ENCODE measurements at places on chromosomes 2 and 18.

GRCh38 chr18:29651122-29651680 is 1391.3 kb downstream of the DSC3 start:
- no peak for DNase-seq

GRCh38 chr2:190641469-190641868 is 7.4 kb upstream of the NAB1 start:
- DNase-seq = no peak

- no peak for DNase-seq
Measured at GRCh38 chr18:26205318-26205717, 20.9 kb upstream of the TAF4B start.

DNA sequence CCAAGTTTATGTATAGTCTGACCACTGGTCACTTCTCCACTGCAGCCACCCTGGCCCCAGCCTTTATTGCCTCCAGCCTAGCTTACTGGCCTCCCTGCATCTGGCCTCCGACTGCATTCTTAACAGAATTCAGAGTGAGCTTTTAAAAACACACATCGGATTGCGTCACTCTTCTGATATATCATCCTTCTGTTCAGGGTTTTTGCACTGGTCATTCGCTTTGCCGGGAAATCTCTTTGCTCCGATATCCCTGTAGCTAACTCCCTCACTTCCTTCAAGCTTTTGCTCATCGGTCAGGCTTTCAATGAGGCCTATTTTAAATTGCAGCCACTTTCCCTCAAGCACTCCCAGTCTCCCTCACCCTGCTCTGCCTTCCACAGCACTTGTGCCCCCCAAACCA is 101.6 kb upstream of the DLX2 start:
- no peak for DNase-seq

DNA sequence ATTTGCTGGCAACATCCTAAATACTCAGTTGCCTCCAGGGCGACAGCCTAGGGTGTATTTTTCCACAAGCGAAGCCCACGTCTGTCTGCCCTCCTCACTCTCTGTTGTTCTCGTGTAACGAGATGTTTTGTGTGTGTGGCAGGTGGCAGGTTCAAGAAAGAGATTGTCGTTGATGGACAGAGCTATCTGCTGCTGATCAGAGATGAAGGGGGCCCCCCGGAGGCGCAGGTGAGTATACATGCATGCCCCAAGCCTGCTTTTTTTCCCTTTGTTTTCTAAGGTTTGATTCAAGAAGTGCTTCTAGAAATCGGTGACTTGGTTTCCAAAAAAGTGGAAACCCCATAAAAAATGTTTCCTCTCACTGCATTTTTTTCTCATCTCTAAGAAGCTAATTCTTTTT is 247.0 kb downstream of the AGAP1 start:
- no peak for DNase-seq

GRCh38 chr2:42085706-42086487 is 38.1 kb downstream of the PKDCC start:
- no peak for DNase-seq

GRCh38 chr18:47549021-47549540 is 297.6 kb upstream of the SKOR2 start:
- DNase-seq = no peak
